ENCODE measurements at places on chromosomes 3 and 15. TPM values are rescaled to one million over a fixed set of nuclear protein-coding genes. Genes with fewer than 3 reads are reported as not detected.

RFTN1 gene
- 5.7 TPM for total RNA-seq

PTX3 gene
- 2.3 TPM for total RNA-seq

NR1I2 gene
- total RNA-seq = not detected

PLD1 gene
- total RNA-seq = 30.9 TPM

RTP4 gene
- 0.35 TPM for total RNA-seq

PLSCR2 gene
- total RNA-seq = not detected

FBN1 gene
- 3.9 TPM for total RNA-seq

PRSS50 gene
- not detected for total RNA-seq

BCL2A1 gene
- 1.2 TPM for total RNA-seq

NOX5 gene
- total RNA-seq = 0.19 TPM

CYP1A2 gene
- total RNA-seq = not detected

FAM3D gene
- total RNA-seq = 111 TPM

PRKCI gene
- total RNA-seq = 38.7 TPM

IGSF10 gene
- 0.45 TPM for total RNA-seq

TCTA gene
- total RNA-seq = 17.4 TPM

GOLGA6L4 gene
- total RNA-seq = 3.6 TPM

GOLGA6L1 gene
- total RNA-seq = not detected

LRRIQ4 gene
- not detected for total RNA-seq

FGF7 gene
- total RNA-seq = 1.1 TPM

CMTM6 gene
- 36.6 TPM for total RNA-seq

CFAP44 gene
- 1.6 TPM for total RNA-seq

BDH1 gene
- 60.6 TPM for total RNA-seq

ZNF35 gene
- 10.1 TPM for total RNA-seq

GRM2 gene
- 0.57 TPM for total RNA-seq

NEK11 gene
- total RNA-seq = 8.5 TPM

MAP6D1 gene
- 2.0 TPM for total RNA-seq

RASGRP1 gene
- 16.0 TPM for total RNA-seq

SCAANT1 gene
- not detected for total RNA-seq

CHRM5 gene
- not detected for total RNA-seq

TOMM70 gene
- 45.5 TPM for total RNA-seq

HPS3 gene
- total RNA-seq = 11.8 TPM

KLHL6 gene
- 0.66 TPM for total RNA-seq

CELF6 gene
- total RNA-seq = 0.82 TPM

P2RY12 gene
- total RNA-seq = not detected

CFAP91 gene
- 0.68 TPM for total RNA-seq

CGNL1 gene
- total RNA-seq = 14.7 TPM

ACP3 gene
- 39.2 TPM for total RNA-seq

AADACL2 gene
- total RNA-seq = not detected

COL6A5 gene
- 0.76 TPM for total RNA-seq

CPNE9 gene
- not detected for total RNA-seq

MRPL46 gene
- total RNA-seq = 23.3 TPM
